SHP77 treated with DMSO at 0.1 percent for 48 hours (cell line): ENCODE measurements at places on chromosomes 4 and X.
A peak's percentile ranks its signal among the peaks of the same experiment; 100 is the strongest.

DNA sequence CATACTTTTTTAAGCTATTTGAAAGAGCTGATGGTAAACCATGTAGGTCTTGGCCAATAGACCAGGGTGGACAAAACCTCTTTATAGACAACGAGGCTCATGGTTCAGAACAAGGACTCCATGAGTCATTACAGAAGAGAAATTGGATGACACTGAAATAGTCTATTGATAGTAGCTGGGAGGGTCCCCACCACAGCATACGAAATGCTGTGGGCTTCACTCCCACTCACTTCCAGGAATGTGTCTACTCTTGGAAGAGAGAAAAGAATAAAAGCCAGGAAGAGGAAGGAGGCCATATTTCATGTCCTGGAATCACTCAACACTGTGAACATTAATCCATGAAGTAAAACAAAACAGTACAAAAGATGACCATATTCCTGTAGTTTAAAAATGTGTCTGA is 82.3 kb upstream of the MXRA5 start:
- no peak for DNase-seq

DNA sequence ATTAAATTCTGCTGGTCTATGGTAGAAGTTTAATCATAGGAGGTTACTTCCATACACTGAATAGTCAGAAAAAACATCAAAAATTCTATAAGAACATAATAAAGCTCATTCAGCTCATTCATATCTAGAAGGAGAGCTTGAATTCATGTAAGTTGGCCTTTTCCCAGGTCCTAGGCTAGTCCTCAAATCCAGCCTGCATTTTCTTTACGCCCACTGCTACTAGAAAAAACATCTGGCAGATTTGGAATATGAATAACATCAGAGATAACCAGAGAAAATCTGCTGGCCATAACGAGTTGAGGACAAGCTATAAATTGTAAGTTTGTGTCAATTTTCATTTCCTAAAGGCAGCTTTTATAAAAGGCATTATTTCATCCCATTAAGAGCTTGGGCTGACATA is 95.5 kb downstream of the MXRA5 start:
- no peak for DNase-seq

DNA sequence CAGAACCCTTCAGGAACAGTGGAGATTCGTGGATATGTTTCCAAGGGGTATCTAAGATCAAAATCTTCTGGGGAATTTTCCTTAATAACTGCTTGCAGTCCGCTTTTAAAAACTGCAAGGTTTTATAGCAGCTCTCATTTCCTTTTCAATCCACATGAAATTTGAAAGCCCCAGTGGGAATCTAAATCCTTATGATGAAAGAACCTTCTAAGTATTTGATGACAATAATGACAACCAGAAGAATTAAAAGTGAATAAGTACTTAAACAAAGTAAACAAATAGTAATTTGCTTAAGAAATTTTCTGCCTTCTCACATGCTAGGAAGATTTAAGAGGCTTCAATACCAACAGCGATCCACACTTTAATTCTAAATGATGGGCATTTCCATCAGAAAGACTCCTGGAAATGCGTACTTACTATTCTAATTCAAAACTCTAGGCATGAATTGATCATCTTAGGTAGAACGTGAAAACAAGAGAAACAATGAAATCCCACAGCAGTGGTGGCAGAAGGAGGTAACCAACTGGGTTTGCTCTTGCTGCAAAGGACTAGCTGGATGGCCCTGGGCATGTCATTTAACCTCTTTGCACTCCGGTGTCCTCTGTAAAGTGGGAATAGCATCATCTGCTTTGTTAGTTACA is 37.6 kb upstream of the S100G start:
- no peak for DNase-seq

GRCh38 chr4:93831716-93832496 is 3.4 kb downstream of the ATOH1 start:
- DNase-seq, result no peak

- no peak for DNase-seq
These were observed 67.0 kb downstream of the AMMECR1 start for GRCh38 chrX:110250847-110251246.

DNA sequence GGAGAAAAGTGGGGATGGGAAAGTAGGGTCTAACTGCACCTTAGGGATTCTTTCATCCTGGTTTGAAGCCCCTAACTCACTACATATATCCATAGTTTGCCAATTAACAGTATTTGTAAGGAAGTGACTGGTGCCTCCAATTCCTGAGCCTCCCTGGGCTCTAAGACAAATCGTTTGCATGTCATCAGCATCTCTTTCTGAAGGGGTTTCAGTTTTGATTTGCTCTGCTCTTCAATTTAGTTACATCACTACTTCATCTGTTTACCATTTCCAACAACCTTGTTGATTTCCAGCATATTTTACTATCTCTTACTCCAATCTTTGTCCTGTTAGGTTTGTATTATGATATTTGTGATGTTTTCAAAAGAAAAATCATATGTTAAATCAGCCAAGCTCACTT is 15.5 kb upstream of the DDX60 start:
- DNase-seq, result no peak

GRCh38 chrX:19743386-19743785 is 144.0 kb downstream of the SH3KBP1 start:
- DNase-seq, result no peak

- peak; percentile 34 for DNase-seq
These were observed 39.7 kb upstream of the PROM1 start for GRCh38 chr4:16123356-16124084.

GRCh38 chr4:153418121-153418520 is 48.0 kb upstream of the TMEM131L start:
- DNase-seq, result no peak

- peak; percentile 28 for DNase-seq
These were observed 72.3 kb downstream of the PAK3 start for GRCh38 chrX:111168314-111168713.

- no peak for DNase-seq
These were observed 148.8 kb downstream of the NWD2 start for GRCh38 chr4:37393321-37393720.

GRCh38 chrX:68665502-68665901 is 18.0 kb downstream of the STARD8 start:
- no peak for DNase-seq

DNA sequence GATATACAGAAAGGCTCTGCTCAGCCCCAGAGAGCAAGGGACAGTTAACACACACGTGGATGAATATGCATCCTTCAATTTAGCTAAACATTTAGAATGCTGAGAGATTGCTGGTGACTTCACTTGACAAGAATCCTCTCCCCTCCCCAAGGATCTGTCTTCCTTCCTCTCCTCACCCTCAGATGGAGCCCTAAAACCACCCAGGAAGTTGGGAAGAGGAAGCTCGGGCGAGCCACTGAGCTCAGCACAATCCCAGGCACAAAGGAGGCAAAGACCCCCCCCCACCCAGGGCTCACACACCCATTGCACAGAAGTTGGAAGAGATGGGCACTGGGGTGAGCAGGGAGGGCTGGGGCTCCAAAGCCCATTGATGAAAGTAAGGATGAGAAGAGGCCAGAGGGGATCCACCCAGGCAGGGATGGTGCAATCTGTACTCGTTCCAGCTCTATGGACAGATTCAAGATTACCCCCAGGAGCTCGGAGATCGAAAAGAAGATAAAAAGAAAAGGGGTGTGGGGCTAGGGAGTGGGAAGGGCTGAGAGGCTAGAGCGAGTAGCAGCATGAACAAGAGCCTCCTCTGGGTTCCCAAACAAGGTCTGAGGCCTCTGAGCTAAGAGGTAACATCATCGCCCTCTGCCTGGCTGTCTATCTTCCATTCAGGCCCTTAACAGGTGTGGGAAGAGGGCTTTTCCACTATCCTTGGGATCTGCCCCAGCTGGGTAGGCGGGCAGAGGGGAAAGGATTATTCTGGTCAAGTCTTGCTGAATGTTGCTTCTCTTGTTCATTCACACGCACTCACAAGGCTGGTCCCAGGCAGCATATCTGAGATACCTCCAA is 1.2 kb downstream of the TFE3 start:
- DNase-seq, result no peak

DNA sequence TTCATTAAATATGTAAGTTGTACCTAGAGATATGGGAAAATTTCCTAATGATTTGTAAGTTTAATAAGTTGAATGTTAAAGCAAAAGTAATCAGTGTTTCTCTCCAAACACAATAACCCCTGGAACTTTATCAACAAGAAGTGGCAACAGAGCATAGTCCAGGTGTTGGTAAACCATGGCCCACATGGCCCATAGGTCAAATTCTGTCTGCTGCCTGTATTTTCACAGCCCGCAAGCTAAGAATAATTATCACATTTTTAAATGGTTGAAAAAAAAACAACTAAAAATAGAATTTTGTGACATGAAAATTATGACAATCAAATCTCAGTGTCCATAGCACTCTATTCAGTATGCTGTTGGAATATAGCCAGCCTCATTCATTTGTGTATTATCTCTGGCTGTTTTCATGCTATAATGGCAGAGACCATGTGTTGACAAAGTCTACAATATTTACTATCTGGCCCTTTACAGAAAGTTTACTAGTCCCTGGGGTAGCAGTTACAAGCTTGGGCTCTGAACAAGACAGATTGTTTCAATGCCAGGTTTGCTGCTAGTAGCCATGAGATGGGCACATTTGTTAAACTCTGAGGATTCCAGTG is 395.8 kb downstream of the GASK1B start:
- no peak for DNase-seq

DNA sequence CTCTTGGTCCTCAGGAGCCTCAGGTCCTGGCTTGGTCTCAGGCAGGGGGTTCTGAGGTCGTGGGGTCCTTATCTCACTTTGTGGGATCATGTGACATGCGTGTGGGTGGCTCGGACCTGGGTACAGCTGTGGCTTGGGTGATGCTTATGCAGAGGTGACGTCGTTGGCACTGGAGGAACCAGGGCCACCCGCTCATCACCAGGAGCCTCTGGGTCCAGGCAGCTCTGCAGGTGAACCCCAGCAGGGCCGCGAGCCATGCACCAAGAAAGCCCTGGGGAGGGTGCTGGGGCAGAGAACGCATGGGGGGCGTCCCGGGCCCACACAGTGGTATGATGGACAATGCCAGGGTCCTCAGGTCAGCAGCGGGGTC is 8.7 kb downstream of the ATP5ME start:
- DNase-seq, result no peak

GRCh38 chrX:91434351-91435168 is at the start of gene PABPC5:
PABPC5 (plus strand) TSS chrX:91434839; CDS start chrX:91435578, 739 bp downstream.
- DNase-seq, result no peak

- no peak for DNase-seq
These were observed 94.9 kb downstream of the ADRA2C start for GRCh38 chr4:3860913-3861636.
